ENCODE measurements at places on chromosomes 4 and X.

GRCh38 chr4:59748433-59748832 lies 1451.7 kb upstream of the ADGRL3 start:
- no peak for DNase-seq

GRCh38 chr4:28435314-28435713 lies 1574.7 kb downstream of the STIM2 start:
- DNase-seq, result no peak

DNA sequence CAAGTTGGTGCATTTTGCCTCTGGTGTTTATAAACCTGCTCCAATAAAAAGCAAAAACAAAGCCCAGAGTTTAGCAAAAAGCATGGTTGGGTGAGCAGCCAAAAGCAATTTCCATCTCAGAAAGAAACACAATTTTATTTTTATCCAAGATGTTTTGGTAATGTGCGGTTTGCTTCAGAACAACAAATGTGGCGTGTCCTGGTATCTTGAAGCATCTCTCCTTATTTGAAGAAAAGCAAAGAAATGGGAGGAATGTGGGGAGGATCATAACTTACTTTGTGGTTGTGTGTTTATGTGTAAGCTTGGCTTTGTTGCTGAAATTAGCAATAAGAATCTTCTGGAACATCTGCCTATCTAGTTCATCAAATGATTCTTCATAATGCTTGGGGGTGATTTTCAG lies 88.3 kb upstream of the DDX3X start:
- DNase-seq, result no peak

- no peak for DNase-seq
These were observed 117.1 kb upstream of the USP9X start for GRCh38 chrX:40968180-40968579.

DNA sequence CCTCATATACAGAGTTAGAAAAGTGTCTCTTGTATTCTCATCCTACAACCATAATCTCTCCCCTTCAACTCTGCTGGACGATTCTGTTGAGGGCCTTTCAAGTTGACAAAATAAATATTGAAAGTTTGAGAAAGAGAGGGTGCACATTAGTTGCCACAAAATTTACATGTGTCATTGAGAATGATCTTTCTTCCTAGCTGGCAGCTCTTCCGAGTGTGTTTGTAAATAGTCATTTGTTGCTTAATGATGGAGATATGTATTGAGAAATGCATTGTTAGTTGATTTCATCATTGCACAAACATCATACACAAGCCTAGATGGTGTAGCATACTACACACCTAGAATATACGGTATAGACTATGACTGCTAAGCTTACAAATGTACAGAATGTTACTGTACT lies 632.8 kb upstream of the AMOT start:
- no peak for DNase-seq

GRCh38 chr4:48028696-48029095 lies 12.1 kb downstream of the NIPAL1 start:
- no peak for DNase-seq

DNA sequence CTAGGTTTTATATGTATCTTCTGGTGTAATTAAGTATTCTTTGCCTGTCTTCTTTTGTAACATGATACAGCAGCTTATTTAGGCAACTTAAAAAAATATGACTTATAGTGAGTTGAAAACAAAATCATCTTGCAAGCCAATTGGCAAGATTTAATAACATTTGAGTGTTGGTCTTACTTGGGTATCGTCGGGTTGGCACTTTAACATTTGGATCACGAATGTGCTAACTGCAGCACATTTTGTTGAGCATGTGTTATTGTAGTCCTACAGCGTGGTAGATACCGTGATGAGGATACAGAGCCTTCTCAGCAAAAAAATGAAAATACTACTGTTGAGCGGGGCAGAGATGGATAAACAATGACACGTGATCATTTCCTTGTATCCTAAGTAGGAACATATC lies 295.3 kb downstream of the ARHGAP10 start:
- no peak for DNase-seq

- DNase-seq, result no peak
These were observed 65.6 kb downstream of the JAKMIP1 start for GRCh38 chr4:6134612-6135220.

GRCh38 chr4:36054694-36055422 lies 189.5 kb downstream of the ARAP2 start:
- no peak for DNase-seq

DNA sequence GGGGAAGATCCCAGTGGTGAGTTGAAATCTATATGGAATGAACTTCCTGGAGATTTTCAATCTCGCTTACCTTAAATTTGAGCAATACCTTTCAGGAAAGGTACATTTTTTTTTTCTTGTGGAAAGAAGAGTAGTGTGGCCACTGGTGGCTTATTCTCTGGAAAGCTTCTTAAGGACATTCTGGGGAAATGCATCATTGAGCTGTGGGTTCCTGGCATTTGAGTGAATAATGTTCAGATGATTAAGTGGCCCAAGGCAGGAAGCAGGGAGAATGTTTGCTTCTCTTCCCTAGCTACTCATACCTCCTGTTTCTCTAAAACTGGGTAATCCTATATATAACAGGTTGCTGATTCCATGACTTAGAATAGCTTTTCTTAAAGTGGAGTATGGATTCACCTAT lies 31.8 kb downstream of the STAG2 start:
- DNase-seq, result no peak

DNA sequence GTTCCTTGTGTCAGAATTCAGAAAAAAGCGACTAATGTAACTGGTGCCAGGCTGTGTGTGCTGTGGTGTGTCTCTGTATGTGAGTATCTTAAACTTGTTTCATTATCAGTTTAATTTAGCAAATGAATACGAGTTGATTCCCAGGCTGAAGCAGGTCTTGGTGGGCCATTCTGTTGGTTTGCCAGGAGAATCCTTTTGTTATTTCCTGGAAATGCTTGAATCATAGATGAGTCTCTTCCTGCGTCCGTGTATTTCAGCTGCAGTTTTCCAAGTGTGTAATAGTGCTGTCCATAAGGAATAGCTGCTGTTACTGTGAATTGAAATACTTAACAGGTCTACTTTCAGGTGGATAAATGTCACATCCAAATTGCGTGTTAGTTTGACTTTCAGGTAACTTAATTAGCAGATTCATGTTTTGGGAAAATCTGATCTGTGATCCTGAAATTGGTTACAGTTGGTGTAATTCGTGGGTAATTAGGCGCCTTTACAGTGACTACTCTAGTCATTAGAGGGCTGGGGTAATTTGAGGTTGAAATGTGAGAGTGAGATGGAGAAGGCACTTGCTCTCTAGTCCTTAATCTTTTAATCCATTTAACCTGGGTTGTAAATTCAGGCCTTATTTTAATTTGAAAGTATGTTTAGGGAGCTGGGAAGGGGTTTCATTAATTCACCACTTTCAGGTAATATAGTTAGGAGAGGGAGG lies 23.8 kb downstream of the TMEM131L start:
- no peak for DNase-seq

GRCh38 chr4:121112530-121112929 lies 40.2 kb upstream of the NDNF start:
- DNase-seq, result no peak

GRCh38 chrX:130304587-130305368 lies 34.9 kb upstream of the SLC25A14 start:
- DNase-seq, result no peak

DNA sequence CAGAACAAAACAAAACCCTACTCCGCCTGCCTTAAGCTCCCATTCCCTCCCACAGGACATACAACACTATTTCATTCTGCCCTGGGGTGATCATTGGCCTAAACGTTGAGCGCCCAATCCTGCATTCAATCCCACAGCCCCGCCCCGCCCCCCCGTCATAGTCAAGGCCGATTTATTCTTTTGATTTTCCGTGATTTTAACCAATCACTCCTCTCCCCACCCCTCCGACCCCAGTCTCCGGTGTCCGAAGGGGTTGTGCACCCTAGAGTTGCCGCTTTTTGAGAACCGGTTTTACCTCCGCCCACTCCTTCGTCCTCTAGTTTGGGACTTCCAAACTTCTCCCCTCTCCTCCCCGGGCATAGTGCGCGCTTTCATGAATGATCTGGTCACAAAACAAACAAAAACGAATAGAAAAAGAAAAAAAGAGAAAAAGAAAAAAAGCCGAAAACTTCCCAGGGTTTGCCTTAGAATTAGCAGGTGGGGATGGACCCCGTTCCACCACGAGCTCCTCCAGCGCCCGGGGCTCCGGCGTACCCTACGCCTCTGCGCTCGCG lies 446 bp upstream of the UBE2A start:
- no peak for DNase-seq

DNA sequence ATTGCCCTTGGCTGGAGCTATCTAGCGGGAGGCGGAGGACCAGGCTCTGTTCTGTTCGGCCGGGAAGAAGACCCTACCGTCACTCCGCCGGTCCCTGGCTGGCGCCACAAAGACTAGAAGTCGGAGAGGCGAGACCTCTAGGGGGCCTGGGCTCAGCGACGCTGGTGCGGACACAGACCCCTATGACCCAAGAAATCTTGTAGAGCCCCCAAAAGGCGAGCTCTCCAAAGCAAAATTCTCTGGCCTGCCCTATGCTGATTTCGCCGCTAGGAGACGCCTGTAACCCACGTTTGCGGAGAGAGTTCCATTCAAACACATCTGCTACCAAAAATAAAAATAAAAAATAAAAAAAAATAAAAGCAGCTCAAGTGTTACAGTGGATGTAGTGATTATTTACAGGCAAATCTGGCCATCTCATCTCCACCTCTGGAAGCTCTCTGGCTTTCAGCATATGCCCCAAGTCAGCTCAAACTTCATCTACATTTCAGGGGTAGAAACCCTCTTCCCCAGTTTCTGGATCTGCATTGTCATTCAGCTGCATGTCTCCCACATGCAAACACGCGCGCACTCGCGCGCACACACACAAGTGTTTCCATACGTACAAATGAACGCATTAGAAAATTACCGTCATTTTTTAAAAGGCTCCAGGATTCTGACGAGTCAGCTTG lies 2.4 kb upstream of the PCDH10 start:
- DNase-seq, result peak; percentile 49

DNA sequence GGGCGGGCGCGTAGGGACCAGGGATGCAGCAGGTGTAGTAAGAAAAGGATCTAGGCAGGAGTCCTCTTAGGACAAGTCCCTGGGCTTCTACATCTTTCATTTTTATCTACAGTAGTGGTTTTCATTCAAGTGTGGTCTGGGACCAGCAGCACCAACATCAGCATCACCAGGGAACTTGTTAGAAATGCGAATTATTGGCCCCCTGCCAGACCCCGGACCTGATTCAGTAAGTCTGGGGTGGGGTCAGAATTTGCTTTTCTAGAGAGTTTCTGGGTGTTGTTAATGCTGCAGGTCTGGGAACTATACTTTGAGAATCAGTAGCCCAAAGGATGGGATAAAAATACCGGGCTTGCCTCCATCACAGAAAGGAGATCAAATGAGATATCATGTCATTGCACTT lies 1.3 kb upstream of the PCYT1B start:
- no peak for DNase-seq

DNA sequence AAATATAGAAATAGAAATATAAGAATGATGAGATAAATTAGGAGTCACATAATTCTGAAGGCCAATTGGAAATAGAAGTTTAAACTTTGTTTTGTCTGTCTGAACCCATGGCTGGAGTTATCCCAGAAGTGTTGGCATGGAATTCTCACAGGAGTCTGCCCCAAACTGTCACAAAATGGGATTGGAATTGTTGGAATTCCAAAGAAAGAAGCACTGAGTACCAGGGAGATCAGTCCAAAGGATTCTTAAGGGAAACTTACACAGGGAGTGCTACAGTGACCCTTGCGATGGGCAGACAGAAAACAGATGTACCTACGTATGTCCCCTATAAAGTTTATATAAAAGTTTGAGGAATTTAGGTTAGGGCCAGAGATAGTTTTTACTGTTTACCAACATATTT lies 1607.7 kb downstream of the ARAP2 start:
- no peak for DNase-seq

- DNase-seq, result no peak
These were observed 18.7 kb downstream of the TNIP3 start for GRCh38 chr4:121145430-121145829.
